Stimulated activated CD8-positive, alpha-beta memory T cell treated with anti-CD3 and anti-CD28 coated beads, Interleukin-7, amount 100 ng/mL, for 24 hours (primary cell): ENCODE measurements at places on chromosomes 12 and 14.

DNA sequence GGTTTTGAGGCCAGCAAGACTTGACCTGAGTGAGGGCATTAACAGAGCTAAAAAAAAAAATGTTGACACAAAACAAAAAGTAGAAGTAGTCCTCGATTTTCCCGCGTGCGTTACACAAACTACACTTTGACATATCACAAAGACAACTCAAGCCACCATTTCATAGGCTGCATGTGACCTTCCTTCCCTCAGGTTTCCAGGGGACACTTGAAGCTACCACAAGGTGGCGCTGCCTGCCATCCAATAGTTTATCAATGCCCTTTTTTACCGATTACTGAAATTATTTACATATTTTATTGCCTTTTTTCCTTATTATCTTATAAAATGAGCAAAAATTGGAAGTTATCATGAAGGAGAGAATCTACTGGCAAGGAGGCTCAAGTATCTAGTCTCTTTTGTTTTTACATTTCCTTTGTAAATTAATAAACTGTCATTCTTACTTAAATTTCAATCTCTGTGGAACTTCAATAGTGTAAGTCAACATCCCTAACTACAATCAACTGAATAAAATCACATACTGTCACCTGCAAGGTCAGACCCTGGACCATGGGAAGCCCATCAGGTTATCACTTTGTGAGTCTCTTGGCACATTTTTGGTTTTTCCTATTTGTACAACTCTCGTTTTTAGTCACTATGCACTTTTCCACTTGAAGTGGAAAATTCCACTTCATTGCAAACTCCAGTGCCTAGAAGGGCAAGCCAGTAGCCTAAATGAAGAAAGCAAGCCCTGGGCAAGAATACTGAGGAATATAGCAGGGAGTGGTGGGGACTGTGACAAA, 84.6 kb upstream of the CPSF6 start:
- peak; percentile 49 for DNase-seq

GRCh38 chr12:53091756-53092155, 5.7 kb upstream of the IGFBP6 start:
- no peak for DNase-seq

- DNase-seq: no peak
Observed at GRCh38 chr14:63275611-63276010, 43.1 kb downstream of the GPHB5 start.

- DNase-seq: no peak
Observed at GRCh38 chr14:92465353-92466055, 48.1 kb upstream of the RIN3 start.

DNA sequence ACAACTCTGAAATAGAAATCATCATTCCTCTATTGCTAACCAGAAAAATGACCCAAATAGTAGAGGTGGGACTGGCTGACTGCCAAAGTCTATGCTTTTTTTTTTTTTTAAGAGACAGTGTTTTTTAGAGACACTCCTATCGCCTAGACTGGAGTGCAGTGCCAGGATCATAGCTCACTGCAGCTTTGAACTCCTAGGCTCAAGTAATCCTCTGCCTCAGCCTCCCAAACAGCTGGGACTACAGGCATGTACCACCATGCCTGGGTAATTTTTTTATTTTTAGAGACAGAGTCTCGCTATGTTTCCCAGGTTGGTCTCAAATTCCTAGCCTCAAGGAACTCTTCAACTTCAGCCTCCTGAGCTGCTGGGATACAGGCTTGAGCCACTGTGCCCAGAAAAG, 19.2 kb downstream of the NR2C1 start:
- DNase-seq: no peak

- no peak for DNase-seq
Observed at GRCh38 chr14:68390741-68391140, 402.1 kb downstream of the ZFP36L1 start.

DNA sequence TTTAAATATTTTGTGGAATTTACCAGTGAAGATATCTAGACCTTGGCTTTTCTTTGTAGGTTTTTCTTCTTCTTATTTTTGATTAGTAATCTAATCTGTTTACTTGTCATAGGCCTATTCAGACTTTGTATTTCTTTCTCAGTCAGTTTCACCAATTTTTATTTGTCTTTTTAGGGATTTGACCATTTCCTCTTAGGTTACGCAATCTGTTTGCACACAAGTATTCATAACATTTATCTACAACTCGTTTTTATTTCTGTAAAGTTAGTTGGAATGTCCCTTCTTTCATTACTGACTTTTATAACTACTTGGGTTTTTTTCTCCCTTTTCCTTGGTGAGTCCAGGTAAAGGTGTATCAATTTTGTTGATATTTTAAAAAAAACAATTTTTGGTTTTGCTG, 545.7 kb downstream of the AACS start:
- no peak for DNase-seq

GRCh38 chr14:95507701-95508103, 8.7 kb downstream of the SYNE3 start:
- DNase-seq: no peak

DNA sequence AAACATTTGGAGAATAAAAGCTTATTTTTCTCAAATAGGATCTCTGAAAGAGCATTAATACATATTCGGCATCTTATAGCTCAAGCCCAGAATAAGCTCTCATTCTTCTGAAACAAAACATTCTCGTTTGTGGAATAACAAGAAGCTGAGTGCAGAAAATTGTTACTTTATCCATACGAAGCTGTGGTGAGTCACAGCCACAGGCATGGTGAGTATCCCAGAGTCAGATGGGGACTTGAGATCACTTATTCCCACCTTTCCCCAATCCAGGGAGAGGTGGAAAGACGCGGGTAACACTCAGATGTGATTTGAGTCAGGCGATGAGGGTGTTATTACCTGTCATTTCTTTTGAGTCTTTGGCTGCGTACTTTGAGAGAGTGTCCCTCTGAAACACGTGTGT, 214.6 kb upstream of the TMEM132C start:
- no peak for DNase-seq

DNA sequence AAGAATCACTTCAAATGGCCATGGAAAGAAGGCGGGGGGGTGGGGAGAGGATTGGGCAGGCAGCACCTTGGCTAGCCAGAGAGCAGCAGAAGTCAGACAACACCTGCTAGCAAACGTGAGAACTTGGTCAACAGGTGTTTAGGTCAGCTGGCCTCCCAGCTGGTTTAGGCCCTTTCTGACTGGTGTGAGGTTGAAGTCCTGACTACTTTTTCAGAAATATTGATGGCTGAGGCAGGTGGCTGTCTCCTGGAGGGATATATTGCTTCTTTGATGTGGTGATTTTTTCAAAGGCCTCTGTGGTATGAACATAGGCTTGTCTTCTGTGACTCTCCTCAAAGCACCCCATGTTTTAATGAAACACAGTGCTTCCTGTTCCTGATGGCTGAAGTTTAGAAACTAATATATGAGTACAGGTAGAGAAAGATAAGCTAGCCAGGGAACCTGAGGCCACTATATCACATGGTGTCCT, 238.2 kb upstream of the SSTR1 start:
- no peak for DNase-seq

GRCh38 chr14:75969891-75970290, 11.9 kb downstream of the TGFB3 start:
- DNase-seq: no peak

GRCh38 chr12:49818241-49818895, 9.8 kb downstream of the NCKAP5L start:
- DNase-seq: no peak

- DNase-seq: no peak
Observed at GRCh38 chr14:24861083-24861630, 188.8 kb downstream of the STXBP6 start.

DNA sequence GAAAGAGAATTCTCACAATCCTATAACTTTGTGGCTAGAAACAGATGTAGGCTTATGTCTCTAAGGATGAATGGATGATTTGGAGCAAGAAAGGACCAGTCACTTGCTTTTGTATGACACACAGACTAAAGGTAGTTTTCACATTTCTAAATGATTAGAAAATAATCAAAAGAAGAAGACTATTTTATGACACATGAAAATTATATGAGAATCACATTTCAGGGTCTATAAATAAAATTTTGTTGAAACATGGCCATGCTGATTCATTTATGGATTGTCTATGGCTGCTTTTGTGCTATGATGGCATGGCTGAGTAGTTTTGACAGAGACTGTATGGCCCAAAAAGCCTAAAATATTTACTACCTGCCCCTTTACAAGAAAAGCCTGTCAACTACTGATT, 49.4 kb upstream of the FRMD6 start:
- DNase-seq: no peak

DNA sequence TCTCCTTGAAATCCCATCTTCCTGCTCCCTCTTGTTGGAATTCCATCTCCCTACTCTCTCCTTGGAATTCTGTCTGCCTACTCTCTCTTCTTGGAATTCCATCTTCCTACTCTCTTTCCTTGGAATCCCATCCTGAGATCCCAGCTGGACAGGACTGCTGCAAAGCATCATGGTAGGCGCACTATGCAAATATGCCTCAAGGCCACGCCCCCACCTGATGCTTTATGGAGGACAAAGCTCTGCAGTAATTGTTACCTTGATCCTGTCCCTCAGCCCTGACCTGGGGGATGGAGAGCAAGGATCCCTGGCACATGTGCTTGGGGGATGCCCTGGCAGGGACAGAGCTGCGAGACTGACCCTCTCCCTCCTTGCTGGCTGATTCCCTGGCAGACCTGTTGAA, 185.6 kb downstream of the TBX5 start:
- DNase-seq: no peak

GRCh38 chr14:65805113-65805473, 392.6 kb downstream of the FUT8 start:
- DNase-seq: no peak

DNA sequence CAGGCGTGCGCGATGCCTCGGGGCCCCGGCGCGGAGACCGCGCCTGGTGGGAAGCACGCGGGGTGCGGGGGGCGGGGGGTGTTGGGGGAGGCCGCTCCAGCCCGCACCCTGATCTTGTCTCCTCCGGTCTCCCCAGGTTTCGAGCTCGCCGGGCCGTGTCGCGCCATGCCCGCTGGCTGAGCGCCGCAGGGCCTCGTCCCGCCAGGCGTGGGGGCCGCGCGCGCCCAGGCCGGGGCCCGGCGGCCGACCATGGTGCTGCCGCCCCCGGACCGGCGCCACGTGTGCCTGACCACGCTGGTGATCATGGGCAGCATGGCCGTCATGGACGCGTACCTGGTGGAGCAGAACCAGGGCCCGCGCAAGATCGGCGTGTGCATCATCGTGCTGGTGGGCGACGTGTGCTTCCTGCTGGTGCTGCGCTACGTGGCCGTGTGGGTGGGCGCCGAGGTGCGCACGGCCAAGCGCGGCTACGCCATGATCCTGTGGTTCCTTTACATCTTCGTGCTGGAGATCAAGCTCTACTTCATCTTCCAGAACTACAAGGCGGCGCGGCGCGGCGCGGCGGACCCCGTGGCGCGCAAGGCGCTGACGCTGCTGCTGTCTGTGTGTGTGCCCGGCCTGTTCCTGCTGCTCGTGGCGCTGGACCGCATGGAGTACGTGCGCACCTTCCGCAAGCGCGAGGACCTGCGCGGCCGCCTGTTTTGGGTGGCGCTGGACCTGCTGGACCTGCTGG, 2.4 kb downstream of the TMEM121 start:
- DNase-seq: no peak

DNA sequence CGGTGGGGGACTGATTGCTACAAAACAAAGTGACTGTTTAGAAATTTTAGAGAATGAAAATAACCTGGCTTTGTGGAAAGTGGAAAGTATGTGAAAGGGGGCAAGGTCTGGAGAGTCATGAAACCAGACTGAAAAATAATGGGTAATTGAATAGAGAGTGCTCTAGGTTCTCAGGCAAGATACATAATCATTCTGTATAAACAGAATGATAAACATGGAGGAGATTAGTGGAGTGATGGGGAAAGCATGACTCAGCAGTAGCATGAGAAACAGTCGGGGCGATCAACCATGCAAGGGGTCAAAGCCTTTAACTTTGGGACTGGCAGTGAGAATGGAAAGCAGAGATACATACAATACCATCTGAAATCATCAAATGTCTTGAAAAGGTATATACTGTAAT, 332.5 kb downstream of the CCER1 start:
- no peak for DNase-seq

GRCh38 chr12:16606991-16607390, 1.0 kb upstream of the LMO3 start:
- no peak for DNase-seq

DNA sequence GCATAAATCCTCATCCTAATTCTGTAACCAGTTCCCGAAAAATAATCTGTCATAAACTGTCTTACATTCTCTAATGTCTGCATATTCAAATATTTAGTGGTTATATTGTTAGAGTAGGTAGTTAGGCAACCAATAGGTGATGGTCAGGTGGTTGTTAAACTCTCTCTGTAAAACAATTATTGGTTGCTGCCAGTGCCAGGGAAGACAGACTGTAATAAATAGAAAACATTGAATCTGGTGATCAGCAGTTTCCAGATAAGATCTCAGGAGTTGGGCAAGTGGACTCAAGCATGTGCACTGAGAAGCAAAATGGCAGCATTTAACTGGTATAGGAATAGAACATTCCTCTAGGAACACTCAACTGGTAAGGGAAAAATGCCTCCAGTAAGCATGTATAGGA, 325.5 kb downstream of the ACSS3 start:
- DNase-seq: no peak
